ENCODE measurements at places on chromosomes 1 and 21. TPM values are rescaled to one million over a fixed set of nuclear protein-coding genes. Genes with fewer than 3 reads are reported as not detected.

GRCh38 chr1:8214501-8215173, 103.3 kb upstream of the SLC45A1 start:
- no peak for DNase-seq

GRCh38 chr1:199759268-199759730, 268.2 kb upstream of the NR5A2 start:
- peak; percentile 44 for DNase-seq

DNA sequence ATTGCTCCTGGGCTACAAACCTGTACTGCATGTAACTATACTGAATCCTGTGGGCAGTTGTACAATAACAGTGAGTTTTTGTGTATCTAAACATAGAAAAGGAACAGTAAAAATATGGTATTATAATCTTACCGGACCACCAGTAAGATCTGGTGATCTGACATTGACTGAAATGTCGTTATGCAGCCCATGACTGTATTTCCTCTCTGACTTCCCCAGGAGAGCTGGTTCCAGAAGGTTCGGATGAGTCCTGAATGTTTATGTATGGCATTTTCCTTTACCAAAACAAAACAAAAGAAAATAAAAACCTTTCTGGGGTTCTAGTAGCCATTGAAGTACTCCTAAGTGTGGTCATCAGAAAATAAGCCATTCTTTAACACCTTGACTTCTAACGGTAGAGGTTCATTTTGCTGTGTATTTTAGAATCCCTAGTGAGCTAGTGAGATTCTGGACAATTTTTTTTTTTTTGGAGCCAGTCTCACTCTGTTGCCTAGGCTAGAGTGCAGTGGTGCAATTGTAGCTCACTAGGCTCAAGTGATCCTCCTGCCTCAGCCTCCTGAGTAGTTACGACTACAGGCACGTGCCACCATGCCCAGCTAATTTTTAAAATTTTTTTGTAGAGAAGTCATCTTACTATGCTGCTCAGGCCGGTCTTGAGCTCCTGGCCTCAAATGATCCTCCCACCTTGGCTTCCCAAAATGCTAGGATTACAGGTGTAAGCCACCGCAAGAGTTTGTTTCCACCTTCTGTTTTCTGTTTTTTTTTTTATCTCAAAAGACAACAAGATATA, 27.7 kb downstream of the UBE4B start:
- DNase-seq, result no peak

- DNase-seq, result no peak
These were observed 73.7 kb downstream of the ADGRL2 start for GRCh38 chr1:81874461-81874860.

DNA sequence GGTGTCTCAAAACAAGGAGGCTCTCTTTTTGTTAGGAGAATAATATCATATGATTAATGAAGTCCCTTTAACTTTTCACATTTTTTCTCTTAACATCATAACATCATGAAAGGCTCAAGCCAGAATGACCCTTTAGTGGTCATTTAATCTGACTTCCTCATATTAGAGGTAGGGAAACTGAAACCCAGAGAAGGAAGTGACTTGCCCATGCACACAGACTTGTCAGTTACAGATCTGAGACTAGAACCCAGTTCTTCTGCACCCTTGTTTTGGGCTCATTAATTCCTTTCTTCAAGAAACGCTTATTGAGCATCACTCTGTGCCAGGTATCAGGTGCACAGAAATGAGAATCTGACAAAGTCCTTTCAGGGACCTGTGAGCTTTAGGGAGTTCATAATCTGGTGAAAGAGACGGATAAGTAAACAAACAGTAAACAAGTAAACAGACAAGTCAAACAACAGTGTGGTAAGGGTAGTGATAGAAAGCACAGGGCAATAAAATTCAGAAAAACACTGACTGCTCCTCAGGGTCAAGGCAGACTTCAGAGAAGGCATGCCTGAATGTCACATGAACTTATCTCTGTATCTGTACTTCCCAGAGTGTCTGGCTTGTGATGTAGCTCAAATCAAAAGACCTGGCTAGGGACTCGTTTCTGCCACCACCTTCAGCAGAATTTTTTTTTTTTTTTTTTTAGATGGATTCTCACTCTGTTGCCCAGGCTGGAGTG, 38.3 kb upstream of the OSBPL9 start:
- no peak for DNase-seq

The SLC9C2 gene
- total RNA-seq, result not detected

DNA sequence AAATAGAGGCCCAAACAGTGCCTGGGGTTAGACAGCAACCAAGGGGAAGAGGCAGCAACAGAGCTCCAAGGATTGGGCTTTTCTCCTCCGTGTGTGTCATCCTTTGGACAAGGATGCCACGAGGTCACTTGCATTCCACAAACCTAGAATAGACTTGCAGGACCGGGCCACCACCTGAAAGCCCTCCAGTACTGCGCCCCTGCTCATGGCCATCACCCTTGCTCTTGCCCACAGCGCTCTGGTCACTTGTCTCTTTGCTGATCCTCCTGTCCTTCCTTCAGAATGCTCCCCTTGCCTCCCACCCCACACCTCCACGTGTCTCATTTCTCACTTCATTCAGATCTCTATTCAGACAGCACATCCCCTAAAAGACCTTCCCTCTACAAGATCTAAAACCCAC, 247.4 kb downstream of the MATN1 start:
- DNase-seq, result no peak

DNA sequence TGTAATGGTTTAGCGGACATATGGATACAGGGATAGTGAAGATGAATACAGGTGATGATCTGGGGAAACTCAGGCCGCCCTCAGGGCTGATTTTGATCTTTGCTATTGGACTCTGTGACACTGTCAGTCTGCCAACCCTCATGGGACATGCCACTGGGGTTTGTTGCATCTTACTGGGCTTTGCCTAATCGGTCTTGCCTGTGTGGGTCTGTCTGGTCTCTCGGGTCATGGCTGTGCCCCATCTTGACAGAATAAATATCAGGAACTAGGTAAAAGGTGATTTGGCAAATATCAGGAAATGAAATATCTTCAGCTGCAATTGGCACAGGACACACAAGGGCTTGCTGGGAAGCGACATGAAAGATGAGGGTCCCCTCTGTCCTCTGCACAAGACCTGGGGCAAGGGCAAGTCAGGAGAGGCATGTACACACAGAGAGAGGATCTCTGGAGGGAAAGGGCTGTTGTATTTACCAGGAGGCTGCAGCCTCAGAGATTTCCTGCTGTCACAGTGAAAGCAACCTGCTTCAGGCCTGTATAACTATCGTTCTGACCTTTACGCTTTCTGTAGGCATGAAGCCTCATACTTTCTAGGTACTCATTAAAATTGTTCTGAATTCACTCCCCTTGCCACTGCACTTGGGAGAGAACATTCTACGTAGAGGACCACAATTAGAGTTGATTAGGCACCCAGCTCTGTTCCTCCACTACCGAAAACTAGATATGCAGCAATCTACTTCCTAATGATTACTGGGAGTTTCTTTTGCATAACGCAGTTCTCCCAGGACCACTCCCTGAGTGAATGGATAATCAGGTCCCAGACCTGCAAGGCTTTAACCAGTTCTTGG, 52.0 kb upstream of the GADD45A start:
- DNase-seq, result no peak

- DNase-seq, result no peak
These were observed 307.1 kb downstream of the PAPPA2 start for GRCh38 chr1:176770066-176770465.

DNA sequence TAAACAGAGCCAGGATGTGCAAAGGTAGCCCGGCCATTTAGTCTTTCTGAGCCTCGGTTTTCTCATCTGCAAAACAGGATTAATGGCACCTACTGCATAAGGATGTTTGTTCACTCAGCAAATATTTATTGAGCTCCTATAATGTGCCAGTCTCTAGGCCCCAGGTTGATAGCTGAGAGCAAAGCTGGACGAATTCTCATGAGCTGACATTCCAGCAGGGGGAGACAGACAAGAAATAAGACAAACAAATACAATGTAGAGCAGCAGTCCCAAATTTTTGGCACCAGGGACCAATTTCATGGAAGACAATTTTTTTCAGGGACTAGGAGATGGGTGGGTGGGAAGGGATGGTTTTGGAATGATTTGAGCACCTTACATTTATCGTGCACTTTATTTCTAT, 74.3 kb upstream of the PAX7 start:
- DNase-seq, result no peak

- DNase-seq, result peak; percentile 85
These were observed 627.4 kb downstream of the LMO4 start for GRCh38 chr1:87956072-87956471.

The HSF2BP gene
- total RNA-seq, result 0.72 TPM

The PTGER3 gene
- 0.75 TPM for total RNA-seq

The WLS gene
- total RNA-seq, result 14.4 TPM

DNA sequence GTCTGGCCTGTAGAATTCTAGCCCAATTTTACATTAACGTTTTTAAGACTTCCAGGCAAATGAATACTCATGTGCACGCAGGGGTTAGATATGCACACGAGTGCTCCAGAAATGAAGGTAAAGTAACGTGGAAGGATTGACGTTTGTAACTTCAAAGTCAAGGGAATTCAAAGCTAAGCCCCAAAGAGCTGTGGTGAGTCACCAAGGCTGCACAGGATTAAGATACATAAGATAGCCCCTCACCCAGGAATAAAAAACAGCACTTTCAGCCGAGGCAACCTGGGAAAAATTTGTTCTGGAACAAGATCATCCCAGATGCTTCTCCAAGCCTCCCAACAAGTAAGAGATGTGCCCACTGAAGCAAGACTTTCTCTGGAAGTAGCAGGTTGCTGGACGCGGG, 259.6 kb upstream of the PLXNA2 start:
- no peak for DNase-seq

DNA sequence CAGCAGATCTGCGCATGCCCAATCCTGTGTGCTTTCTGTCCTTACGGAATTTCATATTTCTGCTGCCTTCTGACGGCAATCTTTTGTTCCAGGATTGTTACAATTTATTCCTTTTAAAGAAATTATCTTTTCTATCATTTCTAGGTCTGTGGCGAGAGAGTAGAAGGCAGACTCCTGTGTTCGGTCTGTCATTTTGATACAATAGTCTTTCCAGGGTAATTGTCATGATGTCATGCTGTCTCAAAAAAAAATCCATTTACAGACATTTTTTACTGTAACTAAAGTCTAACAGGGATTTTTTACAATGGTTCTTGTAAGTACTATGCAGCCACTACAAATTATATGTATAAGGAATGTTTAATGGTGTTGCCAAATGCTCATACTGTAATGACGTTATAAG, 9.0 kb upstream of the KRTAP7-1 start:
- DNase-seq, result no peak

GRCh38 chr1:234842726-234843641, 233.0 kb upstream of the IRF2BP2 start:
- DNase-seq, result no peak

The SERTAD4 gene
- 8.7 TPM for total RNA-seq

The TNNT2 gene
- 0.17 TPM for total RNA-seq

DNA sequence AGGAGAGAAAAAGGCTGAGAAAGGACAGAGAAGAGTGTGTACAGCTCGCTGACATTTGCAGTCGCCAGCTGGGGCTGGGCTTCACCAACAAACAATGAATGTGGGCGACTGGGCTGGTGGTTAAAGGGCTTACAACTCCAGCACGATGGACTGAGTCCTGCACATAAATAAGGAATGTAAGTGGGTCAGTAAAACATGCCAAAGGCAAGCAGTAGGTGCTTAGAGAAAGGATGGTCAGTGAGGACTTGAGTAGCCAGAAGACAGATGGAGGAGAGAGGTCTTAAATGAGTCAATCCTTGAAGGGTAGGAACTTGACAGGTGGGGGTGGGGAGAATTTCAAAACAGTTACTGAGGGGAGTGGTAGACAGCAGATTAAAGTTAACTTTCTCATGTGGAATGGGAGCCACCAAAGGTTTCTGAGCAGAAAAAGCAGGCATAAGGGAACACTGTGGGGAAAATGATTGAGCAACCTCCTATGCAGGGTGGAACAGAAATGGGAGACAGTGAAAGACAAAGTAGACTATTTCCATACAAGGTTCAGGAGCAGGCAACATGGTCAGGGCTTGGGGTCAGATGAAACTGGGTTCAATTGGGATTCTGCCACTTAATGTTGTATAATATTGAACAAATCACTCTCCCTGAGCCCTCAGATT, 37.4 kb downstream of the GADD45A start:
- DNase-seq, result no peak

DNA sequence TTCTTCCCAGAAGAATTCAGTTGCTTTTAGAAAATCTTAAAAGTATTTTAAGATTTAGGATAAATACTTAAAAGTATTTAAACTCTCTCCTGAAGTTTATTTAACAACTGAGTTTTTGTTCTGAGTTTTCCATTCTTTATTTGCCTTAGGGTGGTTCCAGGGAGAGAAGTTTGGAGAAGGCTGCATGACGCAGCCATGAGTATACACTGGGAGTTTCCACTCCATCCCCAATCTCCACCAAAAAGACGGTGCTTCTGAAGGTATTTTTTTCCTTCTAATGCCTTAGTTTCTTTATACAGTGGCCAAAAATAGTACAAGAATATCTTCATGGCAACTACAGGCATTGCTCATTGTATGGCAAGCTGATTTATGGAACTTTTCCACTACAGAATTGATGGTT, 122.7 kb downstream of the ST6GALNAC5 start:
- DNase-seq, result no peak

- peak; percentile 54 for DNase-seq
These were observed 34.6 kb upstream of the C1orf87 start for GRCh38 chr1:60108196-60108595.

- no peak for DNase-seq
These were observed 18.0 kb upstream of the GRHL3 start for GRCh38 chr1:24300971-24301784.

GRCh38 chr1:42756956-42757891, 9.6 kb downstream of the P3H1 start:
- DNase-seq, result no peak

The S100A8 gene
- not detected for total RNA-seq

DNA sequence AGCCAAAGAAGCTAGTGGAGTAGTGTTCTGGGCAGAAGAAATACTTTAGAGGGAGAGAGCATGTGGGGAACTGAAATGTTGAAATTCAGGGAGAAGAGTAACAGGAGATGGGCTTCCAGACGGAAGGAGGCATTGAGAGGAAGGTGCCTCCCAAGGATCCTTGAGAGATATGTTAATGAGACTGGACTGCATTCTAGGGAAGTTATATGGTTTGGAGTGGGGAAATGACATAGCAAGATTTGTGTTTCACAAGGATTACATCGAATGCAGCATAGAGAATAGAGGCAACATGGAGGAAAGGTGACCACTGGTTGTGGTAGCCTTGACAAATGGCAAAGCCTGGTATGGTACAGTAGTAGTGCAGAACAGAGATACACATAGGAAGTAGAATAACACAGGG, 160.5 kb upstream of the HMCN1 start:
- DNase-seq, result no peak

The ESPN gene
- not detected for total RNA-seq

GRCh38 chr1:211332830-211333229, 6.2 kb downstream of the TRAF5 start:
- DNase-seq, result no peak

The ROR1 gene
- total RNA-seq, result 5.9 TPM

DNA sequence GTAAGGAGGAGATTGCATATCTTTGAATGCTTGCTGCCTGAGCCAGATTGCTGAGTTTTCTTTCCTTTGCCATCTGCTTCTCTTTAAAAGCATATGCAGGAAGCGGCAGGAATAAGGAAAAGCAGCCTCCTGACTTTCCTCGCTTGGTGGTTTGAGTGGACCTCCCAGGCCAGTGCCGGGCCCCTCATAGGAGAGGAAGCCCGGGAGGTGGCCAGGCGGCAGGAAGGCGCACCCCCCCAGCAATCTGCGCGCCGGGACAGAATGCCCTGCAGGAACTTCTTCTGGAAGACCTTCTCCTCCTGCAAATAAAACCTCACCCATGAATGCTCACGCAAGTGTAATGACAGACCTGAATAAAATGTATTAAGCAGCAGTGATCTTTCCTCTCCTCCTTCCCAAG, 1.5 kb downstream of the CORT start:
- DNase-seq, result no peak

The AGO1 gene
- 14.3 TPM for total RNA-seq

- DNase-seq, result no peak
These were observed 18.2 kb upstream of the MX1 start for GRCh38 chr21:41407541-41408460.

The UTS2 gene
- total RNA-seq, result not detected
